ENCODE measurements at places on chromosomes 7 and 10. TPM values are rescaled to one million over a fixed set of nuclear protein-coding genes. Genes with fewer than 3 reads are reported as not detected.

The SPDYE2B gene
- 0.54 TPM for polyA plus RNA-seq

The DIP2C gene
- polyA plus RNA-seq = 36.3 TPM

The ADCYAP1R1 gene
- 253 TPM for polyA plus RNA-seq

GRCh38 chr10:79153745-79154144, 85.0 kb downstream of the ZMIZ1 start:
- H3K27me3 ChIP-seq = no peaks in the 10 kb centered on the region
- H3K36me3 ChIP-seq = peaks cover 74% of the 10 kb centered on the region
- no peak overlapping the region for H3K27ac ChIP-seq

The CYP3A4 gene
- 0.40 TPM for polyA plus RNA-seq

DNA sequence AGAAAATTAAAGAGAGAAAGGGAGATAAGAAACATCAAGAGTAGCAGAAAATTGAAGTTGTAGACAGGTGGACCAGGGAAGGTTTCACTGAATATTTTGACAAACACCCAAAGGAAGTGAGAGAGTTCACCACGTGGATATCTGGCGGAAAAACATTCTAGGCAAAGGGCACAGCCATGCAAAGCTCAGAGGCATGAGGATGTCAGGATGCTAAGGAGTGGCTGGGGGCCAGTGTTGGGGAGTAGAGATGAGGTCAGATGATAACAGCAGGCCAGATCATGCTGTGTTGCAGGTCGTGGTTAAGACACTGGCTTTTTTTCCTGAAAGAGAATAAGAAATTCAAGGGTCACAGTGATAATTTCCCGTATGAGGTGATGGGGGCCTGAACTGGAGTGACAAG, 181.9 kb downstream of the DGKI start:
- H3K27me3 ChIP-seq = no peaks in the 10 kb centered on the region
- DNase-seq = no peak

The PTF1A gene
- 0.83 TPM for polyA plus RNA-seq

GRCh38 chr7:98233219-98234070, 18.6 kb downstream of the TECPR1 start:
- DNase-seq = no peak
- no peaks in the 10 kb centered on the region for H3K4me1 ChIP-seq
- H3K36me3 ChIP-seq = peaks cover 96% of the 10 kb centered on the region
- H3K27me3 ChIP-seq = no peaks in the 10 kb centered on the region

GRCh38 chr7:30923009-30923773, 11.5 kb downstream of the AQP1 start:
- peaks cover 29% of the 10 kb centered on the region for H3K4me1 ChIP-seq
- no peak overlapping the region for H3K4me3 ChIP-seq

- H3K36me3 ChIP-seq = no peaks in the 10 kb centered on the region
- H3K27ac ChIP-seq = no peak overlapping the region
- H3K4me1 ChIP-seq = no peaks in the 10 kb centered on the region
These were observed 162.8 kb downstream of the FZD1 start for GRCh38 chr7:91427051-91427450.

DNA sequence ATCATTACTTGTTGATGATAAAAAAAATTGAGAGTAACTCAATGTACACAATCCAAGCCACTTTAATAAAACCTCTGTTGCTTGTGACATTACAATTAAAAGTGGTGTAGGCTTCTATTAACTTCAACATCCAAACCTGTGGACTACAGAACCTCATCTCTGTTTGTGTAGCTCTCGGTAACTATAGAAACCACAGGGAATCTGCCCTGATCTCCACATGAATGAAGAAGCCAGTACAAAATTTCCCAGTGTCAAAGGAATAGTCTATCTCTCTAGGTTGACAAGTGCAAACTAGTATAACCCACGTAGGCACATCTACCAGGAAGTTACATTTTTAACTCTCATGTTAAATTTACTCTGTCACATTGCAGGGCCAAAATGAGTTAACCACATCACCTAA, 204.3 kb downstream of the CHCHD3 start:
- peak; percentile 52 for DNase-seq
- no peak overlapping the region for H3K4me3 ChIP-seq
- no peaks in the 10 kb centered on the region for H3K4me1 ChIP-seq

The SLC25A28 gene
- 65.2 TPM for polyA plus RNA-seq

- H3K4me1 ChIP-seq = no peaks in the 10 kb centered on the region
- H3K4me3 ChIP-seq = no peak overlapping the region
- no peak overlapping the region for H3K27ac ChIP-seq
- H3K36me3 ChIP-seq = no peaks in the 10 kb centered on the region
These were observed 30.3 kb upstream of the TPK1 start for GRCh38 chr7:144866189-144866588.

The NDUFB8 gene
- 271 TPM for polyA plus RNA-seq

DNA sequence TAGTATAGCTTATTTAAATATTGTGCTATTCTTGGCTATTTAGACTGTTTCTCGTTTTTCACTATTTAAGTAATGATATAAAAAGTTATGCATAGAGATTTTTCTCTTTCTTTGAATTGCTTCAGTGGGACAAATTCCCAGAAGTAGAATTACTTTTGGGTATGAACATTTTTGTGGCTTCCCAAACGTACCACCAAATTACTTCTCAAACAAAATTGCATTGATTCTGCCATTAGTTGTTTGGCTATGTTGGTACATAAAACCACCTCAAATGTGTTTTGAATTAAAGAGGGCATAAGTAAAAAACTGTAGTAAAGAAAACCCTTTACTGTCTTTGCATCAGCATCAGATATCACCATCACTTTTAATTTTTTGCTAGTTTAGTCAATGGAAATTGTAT, 31.0 kb downstream of the AKR1B1 start:
- DNase-seq = no peak
- H3K27me3 ChIP-seq = no peaks in the 10 kb centered on the region
- no peaks in the 10 kb centered on the region for H3K36me3 ChIP-seq
- H3K27ac ChIP-seq = no peak overlapping the region

GRCh38 chr7:106178593-106179134, 66.6 kb upstream of the SYPL1 start:
- H3K27ac ChIP-seq = no peak overlapping the region
- H3K4me3 ChIP-seq = no peak overlapping the region
- no peak for DNase-seq
- no peaks in the 10 kb centered on the region for H3K36me3 ChIP-seq

The ADO gene
- 53.5 TPM for polyA plus RNA-seq

DNA sequence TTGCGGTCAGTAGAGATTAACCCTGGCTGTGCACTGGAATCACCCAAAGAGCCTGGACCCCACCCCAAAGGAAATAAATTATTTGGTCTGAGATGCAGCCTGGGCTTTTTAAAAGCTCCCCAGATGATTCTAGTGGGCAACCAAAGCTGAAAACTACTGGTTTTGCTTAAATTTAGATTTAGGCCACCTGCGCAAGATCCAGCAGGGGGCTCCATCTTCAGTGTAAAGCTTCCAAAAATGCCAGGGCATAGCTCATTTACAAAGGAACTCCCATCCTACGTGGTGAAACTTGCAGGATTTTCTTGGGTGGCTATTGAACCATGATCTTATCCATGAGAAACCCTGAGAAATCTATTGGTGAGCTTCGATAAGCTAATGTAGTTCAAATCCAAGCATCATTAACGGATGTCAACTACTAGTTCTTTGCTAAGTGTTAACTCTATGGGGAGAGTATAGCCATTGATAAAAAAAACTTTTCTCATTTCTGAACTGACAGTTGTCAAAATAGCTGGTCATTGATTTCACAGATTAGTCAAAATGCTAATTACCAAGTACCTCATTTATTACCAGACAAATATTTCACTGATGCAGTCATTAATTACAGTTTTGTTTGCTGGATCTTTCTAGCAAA, 315.3 kb downstream of the LHFPL3 start:
- DNase-seq = no peak
- peaks cover 6% of the 10 kb centered on the region for H3K4me1 ChIP-seq
- H3K4me3 ChIP-seq = no peak overlapping the region
- no peaks in the 10 kb centered on the region for H3K36me3 ChIP-seq
- no peaks in the 10 kb centered on the region for H3K27me3 ChIP-seq

GRCh38 chr7:132203021-132203420, 373.2 kb downstream of the PLXNA4 start:
- no peaks in the 10 kb centered on the region for H3K27me3 ChIP-seq
- peaks cover 10% of the 10 kb centered on the region for H3K4me1 ChIP-seq
- H3K27ac ChIP-seq = no peak overlapping the region

DNA sequence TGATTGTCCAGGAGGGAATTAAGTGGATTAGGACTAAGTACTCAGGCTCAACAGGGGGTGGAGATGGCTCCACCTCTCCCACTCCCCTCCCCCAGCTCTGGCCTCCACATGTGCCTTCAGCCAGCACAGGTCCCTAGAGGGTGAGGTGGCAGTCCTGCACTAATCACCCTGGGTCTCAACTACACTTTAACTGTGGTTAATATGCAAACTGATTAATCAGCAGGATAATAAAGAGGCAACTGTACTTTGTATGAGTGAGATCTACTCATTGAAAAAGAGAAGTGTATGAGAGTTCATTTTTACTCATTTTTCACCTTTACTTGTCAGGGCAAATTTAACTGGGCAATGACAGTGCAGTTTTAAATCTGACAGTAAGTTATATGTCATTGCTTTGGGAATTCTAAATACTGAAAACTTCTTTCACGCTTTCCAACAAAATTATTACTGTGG, 223.8 kb upstream of the CCDC6 start:
- H3K4me1 ChIP-seq = no peaks in the 10 kb centered on the region
- H3K27me3 ChIP-seq = no peaks in the 10 kb centered on the region
- H3K36me3 ChIP-seq = no peaks in the 10 kb centered on the region
- H3K27ac ChIP-seq = no peak overlapping the region
- no peak overlapping the region for H3K4me3 ChIP-seq

The RHOBTB1 gene
- polyA plus RNA-seq = 16.7 TPM

GRCh38 chr7:3960050-3960763, 659.2 kb downstream of the SDK1 start:
- no peaks in the 10 kb centered on the region for H3K27me3 ChIP-seq
- no peak overlapping the region for H3K4me3 ChIP-seq
- DNase-seq = no peak
- no peak overlapping the region for H3K27ac ChIP-seq
- H3K4me1 ChIP-seq = peaks cover 11% of the 10 kb centered on the region

- no peak overlapping the region for H3K4me3 ChIP-seq
- H3K27ac ChIP-seq = no peak overlapping the region
- DNase-seq = no peak
- no peaks in the 10 kb centered on the region for H3K36me3 ChIP-seq
- H3K4me1 ChIP-seq = no peaks in the 10 kb centered on the region
- H3K27me3 ChIP-seq = no peaks in the 10 kb centered on the region
These were observed 150.4 kb upstream of the PRPS1L1 start for GRCh38 chr7:18177815-18178660.

GRCh38 chr7:40393660-40394059, 258.9 kb downstream of the SUGCT start:
- no peaks in the 10 kb centered on the region for H3K36me3 ChIP-seq
- H3K27ac ChIP-seq = no peak overlapping the region
- no peaks in the 10 kb centered on the region for H3K4me1 ChIP-seq
- no peak overlapping the region for H3K4me3 ChIP-seq

The EN2 gene
- 0.22 TPM for polyA plus RNA-seq

The GTPBP10 gene
- 18.6 TPM for polyA plus RNA-seq
